ENCODE measurements at places on chromosomes 16 and 17.
A peak's percentile ranks its signal among the peaks of the same experiment; 100 is the strongest.

GRCh38 chr17:51721730-51722129 is 436.8 kb downstream of the CA10 start:
- DNase-seq, result no peak

DNA sequence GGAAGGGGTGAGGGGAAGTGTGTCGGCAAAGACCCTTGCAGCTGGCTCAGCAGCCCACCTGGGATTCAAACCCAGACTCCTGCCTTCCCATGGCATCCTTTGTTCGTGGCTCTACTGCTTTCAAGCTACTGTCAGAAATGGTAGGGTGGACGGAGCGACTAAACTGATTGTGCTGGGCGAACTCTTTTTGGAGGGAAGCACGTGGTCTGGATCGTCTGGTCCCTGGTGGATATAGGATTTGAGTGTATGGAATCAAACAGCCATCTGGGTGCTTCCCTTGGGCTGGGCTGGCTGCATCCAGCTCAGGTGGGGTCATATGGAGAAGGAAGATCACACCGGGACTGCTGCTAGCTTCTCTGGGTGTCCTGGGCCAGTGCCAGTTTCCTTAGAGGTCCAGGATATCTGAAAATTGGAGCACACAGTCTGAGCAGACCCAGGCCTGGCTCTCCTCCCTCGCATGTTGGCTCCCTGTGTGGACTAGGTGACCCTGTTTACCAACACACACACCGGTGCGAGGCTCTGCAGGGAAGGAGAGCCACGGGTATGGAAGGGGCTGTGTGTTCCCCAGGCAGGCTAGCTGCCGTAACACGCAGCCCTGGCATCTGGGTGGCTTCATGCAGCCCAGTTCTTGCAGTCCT is 8.6 kb downstream of the CMIP start:
- no peak for DNase-seq

DNA sequence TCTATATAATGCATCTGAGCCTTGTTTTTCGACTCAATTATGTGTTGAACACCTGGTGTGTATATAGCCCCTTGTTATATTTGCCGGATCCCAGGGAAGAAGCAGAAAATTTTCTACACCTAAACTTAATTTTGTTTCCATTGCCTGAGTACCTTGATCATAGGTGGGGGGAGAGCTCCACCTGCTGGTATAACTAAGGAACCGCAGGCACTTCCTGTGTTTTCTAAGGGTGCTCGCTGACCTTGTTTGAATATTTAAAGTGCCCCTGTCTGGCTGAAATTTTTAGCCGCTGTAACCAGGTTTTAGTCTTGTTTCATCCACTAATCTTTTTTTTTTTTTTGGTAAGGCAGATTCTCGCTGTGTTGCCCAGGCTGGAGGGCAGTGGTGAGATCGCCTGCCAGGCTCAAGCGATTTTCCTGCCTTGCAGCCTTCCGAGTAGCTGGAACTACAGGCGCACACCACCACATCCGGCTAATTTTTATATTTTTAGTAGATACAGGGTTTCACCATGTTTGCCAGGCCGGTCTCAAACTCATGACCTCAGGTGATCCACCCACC is 6.5 kb upstream of the NUBP1 start:
- no peak for DNase-seq

DNA sequence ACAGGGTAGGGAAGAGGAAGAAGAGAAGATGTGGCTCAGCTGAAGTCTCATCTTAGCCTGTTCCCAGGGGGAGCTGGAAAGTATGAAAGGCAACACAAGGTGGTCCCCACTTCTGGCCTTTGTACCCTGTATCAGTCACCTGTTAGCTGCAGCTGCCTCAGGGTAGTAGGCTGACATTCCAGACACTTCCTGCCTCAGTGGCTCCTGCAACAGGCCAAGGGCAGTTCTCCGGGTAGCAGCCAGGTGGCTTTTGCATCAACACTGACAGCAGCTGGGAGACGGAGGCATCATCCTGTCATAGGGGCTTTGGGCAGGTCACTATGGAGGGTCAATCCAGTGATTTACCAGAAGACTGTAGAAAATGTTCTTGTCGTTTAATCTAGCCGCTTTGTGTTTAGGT is 124.0 kb downstream of the RGS9 start:
- no peak for DNase-seq

DNA sequence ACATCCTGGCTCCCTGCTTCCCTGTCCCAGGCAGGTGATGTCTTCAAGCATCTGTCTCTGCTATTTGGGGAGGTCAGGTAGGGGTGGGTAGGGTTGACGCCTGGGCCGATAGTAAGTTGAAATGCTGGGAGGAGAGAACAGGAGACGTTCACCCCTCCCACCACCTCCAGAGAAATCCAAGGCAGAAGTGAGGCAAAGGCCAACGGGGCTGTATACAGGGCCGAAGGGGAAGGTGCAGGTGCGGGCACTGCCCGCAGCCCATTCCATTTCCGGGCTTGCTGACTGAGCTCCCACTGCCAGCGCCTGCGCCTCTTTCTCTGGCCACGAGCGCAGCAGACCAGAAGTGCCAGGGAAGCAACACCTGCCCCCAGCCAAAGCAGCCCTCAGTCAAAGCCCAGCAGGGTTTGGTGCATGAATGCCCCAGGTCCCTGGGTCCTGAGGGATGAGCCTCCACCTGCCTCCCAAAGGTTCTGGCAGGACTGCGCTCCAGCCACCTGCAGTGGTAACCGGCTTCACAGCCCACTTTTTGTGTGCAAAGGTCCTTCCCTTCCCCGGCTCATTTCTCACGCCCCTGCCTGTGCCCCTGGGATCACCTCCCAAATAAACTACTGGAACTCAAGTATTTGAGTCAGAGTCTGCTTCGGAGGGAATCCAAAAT is 127.6 kb upstream of the TNRC6C start:
- DNase-seq, result peak; percentile 8

Measured in omental fat pad (tissue), 4 donors.